8988T (cell line): ENCODE measurements at places on chromosomes 1 and 21.

GRCh38 chr1:109040627-109040988 lies 1.3 kb downstream of the WDR47 start:
- DNase-seq = no peak

- peak; percentile 6 for DNase-seq
Observed at GRCh38 chr1:228097333-228098081, 5.6 kb downstream of the C1orf35 start.

DNA sequence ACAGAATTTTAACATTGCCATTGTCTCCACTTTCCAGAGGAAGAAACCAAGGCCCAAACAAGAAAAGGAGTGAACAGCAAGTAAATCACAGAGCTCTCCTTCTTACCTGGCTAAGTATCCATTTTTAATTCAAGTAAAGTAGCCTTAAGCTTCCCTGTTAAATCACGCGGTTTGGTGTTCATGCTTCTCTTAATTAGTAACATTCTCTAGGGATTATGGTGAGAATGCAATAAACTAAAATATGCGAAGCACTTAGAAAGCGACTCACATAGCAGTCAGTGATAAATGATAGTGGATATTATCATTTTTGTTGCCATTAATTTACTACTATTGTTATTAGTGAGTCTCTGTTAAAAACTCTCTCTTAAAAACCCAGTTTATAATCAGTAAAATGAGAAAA lies 630.5 kb upstream of the TMPRSS15 start:
- no peak for DNase-seq

GRCh38 chr1:12075195-12076114 lies 12.4 kb downstream of the TNFRSF8 start:
- no peak for DNase-seq

DNA sequence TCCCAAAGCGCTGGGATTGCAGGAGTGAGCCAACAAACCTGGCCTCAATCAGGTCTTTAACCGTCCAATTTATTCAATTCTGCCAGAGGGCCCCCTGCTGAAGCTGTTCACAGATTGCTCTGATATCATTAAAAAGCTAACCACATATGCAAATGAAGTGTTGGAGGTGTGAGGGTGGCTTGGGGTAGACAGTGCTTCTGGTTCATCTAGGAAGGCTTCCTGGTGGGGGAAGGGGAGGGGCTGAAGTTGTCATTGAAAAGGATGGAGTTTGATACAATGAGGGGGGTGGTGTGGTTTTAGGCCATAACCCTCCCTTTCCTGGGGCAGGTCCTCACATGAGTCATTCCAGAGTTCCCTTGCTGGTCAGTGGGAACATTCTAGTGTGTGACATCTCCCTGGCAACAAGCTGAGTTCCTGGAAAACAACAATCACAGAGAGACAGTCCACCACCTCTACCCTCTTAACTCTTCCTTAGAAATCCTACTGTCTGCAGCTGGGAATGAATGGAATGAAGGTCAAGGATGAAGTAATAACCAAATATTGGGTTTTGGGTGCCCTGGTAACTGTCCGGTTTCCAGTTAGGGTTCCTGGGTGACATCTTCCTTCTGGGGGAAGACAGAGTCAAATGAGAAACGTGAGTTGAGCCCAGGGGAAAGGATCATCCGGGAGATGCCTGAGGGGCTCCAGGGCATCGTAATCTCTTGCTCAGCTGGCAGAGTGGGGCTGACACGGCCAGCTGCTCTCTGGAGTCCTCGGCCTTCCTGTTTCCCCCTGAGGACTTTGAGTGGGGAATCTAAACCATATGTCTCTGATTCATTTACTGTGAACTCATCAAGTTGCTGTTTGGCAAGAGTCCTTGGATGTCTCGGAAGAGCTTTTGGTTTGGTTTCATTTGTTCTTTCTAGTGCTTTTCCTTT lies 32.2 kb downstream of the BATF3 start:
- DNase-seq = no peak

- DNase-seq = no peak
Observed at GRCh38 chr1:91124989-91125417, 103.2 kb upstream of the ZNF644 start.

DNA sequence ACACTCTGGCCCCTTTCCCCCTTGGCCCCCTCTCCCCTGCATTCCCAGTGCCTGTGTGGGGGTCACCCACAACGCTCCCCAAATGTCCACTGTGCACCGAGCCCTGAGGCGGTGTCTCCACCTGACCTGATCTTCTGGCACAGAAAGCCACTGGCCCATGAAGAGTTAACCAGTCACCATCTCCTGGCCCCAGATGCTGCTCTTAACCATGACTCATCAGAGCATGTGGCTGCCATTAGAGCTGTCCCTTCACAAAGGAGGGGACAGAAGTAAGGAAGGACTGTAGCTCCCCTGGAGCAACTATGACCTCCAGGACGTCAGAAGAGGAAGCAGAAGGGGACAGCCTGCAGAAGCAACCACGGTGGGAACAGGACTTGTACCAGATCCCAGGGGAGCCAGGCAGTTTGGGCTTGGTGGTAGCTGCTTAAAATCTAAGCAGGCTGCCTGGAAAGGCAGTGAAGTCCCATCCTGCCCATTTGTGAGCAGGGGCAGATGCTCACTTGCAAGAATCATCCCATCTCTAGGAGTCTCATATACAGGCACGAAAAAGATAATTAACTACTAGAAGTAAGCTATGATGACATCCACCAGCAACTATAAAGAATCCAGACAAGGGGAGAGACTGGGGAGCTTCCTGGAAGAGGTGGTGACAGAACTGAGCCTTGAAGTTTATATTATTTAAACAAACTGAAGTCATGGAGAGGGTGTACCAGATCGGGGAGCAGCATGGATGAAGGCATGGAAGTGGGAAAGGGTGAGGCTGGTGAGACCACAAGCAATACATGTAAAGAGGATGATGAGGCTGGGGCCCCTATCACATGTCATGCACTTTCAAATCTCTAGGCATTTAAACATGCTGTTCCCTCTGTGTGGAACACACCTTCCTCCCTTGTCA lies 1.1 kb upstream of the TTC39A start:
- no peak for DNase-seq

DNA sequence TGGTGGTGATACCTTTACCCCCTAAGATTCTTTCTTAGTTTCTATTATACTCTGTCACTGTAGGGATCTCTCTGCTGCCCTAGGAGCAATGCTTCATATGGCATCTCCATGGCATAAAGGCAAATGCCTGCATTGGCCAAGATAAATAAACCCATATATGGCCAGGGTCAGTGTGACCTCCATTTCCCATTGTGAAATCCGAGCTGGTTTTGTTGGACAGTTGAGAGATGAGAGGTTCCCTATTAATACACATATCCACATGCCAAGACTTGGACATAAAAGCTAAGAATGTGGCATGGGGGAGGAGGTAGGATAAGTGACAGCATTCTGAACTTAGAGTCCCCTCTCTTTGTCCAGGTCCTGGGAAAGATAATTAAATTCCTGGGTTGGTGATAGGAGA lies 1.4 kb downstream of the TPM3 start:
- no peak for DNase-seq

- no peak for DNase-seq
Observed at GRCh38 chr21:27421654-27422053, 454.8 kb upstream of the ADAMTS5 start.

GRCh38 chr21:33125680-33126375 lies 55.9 kb downstream of the OLIG1 start:
- DNase-seq = no peak

GRCh38 chr1:147246044-147246690 lies 3.7 kb downstream of the CHD1L start:
- DNase-seq = no peak

GRCh38 chr21:38490411-38491020 lies 7.8 kb downstream of the ERG start:
- no peak for DNase-seq

DNA sequence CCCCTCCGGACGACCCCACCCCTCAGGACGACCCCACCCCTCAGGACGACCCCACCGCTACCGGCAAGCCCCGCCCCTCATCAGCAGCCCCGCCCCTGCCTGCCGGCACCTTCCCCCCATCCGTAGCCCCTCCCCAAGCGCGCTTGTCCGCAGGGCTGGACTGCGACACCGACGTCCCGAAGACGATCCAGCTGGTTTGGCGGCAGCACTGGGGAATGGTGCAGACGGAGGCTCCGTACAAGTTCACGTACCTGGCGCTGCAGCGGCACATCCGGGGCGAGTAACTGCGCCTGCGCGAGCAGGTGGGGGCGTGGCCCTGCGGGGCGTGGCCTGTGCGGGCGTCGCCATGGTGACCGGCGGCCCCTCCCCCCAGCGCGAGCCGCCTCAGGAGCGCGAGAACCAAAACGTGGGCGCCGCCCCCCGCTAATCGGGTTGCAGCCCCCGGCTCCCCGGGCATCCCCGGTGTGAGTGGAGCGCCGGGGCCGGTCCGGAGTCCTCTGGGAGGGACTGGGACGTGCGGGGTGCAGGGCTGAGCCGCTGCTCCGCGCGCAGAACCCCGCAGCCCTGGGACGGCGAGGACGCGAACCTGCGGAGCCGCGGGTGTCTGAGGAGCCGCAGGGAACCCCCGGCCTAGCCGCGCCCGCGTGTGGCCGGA lies 4.9 kb downstream of the RNF223 start:
- peak; percentile 95 for DNase-seq

- no peak for DNase-seq
Observed at GRCh38 chr1:207202480-207202879, 98.4 kb downstream of the C4BPA start.

DNA sequence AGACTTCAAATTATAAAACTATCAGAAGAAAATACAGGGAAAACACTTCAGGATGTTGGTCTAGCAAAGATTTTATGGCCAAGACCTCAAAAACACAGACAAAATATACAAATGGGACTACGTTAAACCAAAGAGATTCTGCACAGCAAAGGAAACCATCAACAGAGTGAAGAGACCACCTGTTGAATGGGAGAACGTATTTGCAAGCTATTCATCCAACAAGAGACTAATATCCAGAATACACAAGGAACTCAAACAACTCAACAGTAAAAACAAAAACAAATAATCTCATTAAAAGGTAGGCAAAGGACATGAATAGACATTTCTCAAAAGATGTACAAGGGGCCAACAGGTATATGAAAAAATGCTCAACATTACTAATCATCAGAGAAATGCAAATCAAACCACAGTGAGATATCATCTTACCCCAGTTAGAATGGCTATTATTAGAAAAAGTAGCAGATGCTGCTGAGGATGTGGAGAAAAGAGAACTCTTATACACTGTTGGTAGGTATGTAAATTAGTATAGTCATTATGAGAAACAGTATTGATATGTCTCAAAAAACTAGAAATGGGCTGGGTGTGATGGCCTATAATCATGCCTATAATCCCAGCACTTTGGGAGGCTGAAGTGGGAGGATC lies 112.6 kb downstream of the LRIG2 start:
- DNase-seq = no peak

- DNase-seq = no peak
Observed at GRCh38 chr1:6360117-6360496, 33.5 kb downstream of the ACOT7 start.

DNA sequence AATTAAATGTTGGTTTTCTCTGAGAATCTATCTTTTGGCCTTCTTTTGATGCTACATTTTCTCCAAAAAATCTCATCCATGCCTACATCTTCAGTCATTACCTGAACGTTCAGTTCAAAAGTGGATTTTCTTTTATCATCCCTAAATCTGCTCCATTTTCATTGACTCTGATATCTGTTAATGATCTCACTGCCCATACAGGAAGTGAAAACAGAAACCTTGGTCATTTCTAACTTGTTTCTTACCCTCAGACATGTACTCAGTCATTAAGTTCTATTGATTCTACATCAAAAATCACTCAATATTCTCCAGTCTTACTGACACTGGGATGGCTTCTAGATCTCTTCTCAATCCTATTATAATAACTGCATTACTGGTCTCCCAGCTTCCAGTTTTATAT lies 22.7 kb downstream of the PRKACB start:
- no peak for DNase-seq

- DNase-seq = no peak
Observed at GRCh38 chr1:61171346-61171745, 89.0 kb downstream of the NFIA start.

DNA sequence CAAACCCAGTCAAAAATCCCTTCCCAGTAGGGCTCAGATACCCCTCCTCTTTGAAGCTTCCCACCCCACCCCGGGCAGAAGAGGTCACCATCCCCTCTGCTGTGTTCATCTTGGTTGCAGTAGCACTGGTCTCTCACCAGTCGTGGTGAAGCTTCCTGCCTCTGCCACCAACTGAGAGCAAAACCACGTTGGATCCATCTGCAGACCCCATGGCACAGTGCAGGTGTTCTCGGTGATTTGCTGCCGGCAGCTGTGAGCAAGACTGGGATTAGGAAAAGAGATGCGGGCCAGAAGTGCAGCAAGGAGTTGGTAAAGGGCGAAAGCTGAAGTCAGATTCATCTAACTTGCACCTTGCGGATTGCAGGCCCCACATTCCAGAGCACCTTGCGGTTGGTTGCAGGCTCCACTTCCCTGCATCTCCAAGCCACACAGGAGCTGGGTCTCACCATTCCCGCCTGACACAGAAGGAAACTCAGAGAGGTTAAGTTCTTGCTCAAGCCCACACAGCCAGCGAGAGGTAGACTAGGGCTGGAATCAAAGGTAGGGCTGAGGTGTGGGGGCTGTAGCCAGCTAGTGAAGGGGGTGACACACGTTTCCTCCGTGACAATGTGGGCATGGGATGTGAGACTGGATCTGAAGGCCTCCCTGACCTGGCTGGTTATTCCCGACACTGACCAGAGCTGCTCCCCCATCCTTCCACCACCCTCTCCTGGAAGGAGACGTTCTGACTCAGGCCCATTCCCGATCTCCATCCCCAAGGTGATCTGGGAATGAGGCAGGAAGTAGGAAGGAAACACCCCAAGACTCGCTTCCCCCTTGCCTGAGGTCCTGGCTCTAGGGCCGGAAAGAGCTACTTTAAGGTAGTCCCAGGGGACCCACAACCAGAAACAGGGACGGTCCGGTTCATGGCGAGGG lies 3.3 kb upstream of the FAM110D start:
- DNase-seq = no peak

- no peak for DNase-seq
Observed at GRCh38 chr1:206131037-206131436, 13.8 kb upstream of the AVPR1B start.

DNA sequence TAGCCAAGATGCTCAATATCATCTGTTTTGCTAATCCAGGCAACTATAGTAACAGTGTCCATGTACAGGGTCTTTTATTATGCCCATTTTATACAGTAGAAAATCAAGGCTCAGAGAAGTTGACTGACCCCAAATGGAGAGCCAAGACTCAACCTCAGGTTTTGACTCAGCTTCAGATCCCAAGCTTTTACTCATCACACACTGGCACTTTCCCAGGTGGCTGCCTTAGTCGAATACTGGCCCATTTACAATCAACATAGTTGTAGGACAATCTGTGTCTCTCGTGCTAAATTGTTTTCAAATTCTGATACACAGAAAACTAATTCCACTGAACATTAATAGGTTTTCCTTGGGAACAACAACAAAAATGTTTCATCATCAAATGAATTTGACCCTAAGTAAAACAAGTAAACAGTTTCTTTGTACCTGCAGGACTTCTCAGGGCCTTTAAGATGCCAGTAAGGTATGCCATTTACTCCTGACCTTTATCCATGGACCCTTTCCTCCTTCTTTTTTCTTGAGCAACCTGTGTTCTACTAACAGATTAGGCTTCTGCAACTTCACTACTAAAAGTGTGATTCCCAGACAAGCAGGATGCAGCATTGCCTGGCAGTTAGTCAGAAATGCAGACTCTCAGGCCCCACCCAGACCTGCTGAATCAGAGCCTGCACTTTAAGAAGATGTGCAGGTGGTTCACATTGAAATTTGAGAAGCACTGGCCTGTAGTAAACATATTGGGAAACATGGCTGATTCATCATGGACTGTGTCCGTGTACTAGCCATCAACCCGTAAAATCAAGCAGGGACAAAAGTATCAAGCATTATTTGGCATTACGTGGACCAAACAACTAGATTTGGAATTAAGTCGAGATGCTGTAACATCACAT lies 128.8 kb downstream of the RRAGC start:
- no peak for DNase-seq
